Myocyte (in vitro differentiated cells): ENCODE measurements at places on chromosomes 13 and 19.

- DNase-seq, result no peak
These were observed 1391.4 kb downstream of the UQCRFS1 start for GRCh38 chr19:27821418-27822018.

GRCh38 chr13:40770934-40771618, at the start of gene MRPS31:
TSS of gene MRPS31 (minus strand) at chr13:40771190. CDS start at chr13:40771136, 54 bp downstream.
- DNase-seq, result peak; percentile 96

- no peak for DNase-seq
These were observed 1161.3 kb downstream of the SLITRK1 start for GRCh38 chr13:82720986-82721385.

DNA sequence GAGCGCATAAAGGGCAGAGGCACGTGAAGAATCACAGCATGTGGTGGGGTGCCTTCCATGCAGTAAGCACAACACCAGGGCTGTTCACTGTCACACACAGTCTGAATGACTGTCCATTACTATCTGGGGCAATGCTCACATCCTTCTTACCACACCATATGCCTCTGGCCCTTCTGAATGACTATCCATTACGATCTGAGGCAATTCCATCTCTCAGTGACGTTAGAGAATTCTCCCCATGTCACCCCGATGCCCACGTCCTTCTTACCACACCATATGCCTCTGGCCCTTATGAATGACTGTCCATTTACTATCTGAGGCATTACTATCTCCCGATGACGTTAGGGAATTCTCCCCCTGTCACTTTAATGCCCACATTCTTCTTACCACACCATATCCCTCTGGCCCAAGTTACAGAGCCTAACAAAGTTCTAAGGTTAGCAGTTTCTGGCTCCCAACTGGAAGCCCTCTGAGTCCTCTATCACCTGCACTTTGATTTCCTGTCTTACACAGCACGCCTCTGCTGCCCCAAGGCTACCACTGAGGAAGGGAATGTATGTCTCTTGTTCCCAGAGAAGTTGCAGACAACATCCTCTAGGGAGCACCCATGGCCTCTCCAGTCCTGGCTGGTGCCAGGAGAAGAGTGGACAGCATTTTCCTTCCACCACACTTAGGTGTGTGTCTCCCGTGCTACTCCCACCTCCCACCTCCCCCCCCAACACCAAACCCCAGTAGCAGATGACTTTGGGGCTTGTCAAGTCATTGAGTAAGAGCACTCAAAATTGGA, 154.8 kb downstream of the COG6 start:
- no peak for DNase-seq

DNA sequence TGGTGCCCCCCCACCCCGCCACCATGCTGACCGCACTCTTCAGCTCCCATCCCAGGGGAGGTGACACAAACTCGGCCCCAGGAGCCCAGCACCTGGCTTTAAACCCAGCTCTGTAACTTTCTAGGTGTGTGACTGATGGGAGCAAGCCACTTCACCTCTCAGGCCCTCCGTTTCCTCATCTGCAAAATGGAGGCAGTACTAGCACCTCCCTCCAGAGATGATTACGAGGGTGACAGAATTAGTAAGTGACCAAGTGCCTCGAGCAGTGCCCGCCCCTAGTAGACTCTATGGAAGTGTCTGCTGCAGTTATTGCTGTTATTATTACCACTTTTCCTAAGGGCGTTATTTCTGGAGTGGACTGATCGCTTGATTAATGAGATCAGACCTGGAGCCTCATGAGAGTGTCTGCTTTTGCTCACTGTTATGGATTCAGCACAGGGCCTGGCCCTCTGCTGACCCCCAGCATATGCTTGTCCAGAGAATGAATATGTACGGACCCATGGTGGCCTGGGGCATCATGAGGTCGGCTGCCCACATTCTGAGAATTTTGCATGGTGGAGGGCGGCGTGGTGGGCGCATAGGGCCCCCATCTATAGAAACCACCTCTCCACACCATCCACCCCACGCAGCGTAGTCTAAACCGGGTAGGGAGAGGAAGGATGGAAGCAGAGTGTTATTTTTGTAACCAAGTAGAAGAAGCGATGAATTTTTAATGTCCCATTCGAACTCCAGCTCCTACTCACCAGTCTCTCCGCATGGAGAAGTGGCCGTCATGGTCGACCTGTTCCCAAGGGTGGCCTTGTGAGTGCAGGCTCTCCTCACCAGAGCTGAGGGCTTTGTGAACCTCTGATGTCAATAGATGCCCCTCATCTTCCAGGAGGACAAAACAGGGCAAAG, 48.2 kb downstream of the CAPN12 start:
- DNase-seq, result no peak

DNA sequence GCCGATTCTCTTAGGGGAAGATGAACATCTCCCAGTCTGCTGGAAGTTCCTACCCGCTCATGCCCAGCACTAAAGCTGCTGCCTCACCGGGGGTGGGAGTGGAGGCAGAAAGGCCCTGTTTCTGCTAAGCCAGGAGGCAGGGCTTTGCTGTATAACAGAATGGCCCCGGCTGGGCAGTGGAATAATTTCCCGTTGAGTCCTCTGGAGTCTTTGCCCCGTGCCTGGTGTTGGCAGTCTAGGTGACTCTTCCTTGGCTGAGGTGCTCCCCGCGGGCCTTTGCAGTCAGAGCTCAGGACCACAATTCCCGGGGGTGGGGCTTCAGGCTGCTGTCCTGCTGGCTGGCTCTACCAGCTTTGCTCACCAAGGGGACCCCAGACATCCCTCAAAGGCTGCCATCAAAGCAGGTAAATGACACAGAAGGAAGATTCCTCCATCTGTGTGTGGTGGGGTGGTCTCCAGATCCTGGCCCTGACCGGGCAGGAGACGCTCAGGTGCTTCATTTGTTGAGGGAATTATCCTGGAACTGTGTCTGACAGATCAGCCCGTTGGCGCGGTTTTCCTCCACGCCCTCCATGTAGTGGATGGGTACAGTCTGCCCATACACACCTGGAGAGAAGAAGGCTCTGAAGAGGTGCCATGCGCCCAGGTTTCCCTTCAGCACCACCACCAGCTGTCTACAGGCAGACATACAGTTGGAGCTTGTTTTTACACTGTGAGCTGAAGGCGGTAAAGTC, 209.9 kb downstream of the TEX29 start:
- no peak for DNase-seq

- DNase-seq, result no peak
These were observed 18.4 kb downstream of the ELL start for GRCh38 chr19:18503337-18503970.

- peak; percentile 100 for DNase-seq
These were observed at the start of gene PROSER3 for GRCh38 chr19:35757749-35758608. TSS of gene PROSER3 (plus strand) at chr19:35758176. CDS start at chr19:35758216, 40 bp downstream.

DNA sequence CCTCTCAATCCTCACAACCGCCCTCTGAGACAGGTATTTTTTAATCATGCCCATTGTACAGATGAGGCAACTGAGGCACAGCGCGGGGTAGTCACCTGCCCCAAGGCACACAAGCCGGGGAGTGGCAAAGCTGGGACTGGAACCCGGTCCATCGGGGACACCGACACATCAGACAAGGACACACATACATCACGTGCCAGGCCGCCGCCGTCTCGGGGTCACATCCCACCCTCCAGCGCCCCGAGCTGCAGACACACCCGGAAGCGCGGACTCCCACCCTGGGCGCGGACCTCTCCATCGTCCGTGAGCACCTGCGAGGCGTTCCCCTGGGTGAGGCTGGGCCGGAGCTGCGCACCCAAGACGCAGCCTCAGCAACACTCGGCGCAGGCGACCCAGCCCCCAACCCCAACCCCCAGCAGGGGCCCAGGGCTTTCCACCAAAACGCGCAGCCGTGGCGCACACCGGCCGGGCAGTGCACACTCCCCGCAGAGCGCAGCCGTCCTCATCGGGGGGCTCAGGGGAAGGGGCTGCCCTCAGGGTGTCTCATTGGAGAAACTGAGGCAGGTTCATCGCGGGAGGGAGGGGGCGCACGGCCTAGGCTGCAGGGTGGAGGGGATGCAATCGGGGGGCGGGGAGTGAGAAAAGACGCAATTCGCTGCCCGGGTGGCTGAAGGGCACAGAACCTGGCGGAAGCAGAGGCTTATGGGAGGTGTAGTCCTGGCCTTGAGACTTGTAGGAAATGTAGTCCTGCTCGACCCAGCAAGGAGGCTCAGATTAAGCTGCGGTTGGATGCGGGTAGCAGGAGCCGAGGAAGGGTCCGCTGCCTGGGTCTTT, 1.9 kb upstream of the LMTK3 start:
- peak; percentile 57 for DNase-seq

DNA sequence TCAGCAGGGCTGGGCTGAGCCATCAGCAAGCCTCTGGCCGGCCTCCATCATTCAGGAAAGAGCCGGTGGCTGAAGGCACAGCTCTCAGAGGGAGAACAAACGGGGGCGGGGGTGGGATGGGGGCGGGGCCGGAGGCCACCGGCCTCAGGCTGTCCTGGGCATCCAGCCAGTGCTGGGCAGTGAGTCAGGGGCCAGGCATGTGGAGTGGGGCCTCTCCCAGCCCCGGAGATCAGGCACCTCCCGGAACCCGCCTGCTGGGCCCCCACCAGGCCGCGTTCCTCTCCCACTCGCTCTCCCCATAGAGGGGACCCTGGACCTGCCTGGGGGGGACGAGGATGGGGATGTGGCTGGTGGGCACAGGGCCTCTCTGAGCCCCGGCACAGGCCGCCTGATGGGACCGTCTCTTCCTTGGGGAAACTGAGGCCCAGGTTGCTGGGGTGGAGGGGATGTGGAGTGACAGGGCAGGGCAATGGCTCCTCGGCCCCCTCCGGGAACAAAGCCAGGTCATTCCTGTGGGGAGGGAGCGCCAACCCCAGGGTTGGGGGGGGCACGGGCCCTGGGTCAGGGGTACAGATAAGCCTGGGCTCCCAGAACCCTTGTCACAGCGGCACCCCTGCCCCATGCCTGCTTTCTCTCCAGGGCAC, 12.9 kb downstream of the SPC24 start:
- DNase-seq, result peak; percentile 96

GRCh38 chr19:16829010-16829821, at the start of gene SIN3B:
TSS of gene SIN3B (plus strand) at chr19:16829398. CDS start at chr19:16829421, 23 bp downstream.
- DNase-seq, result peak; percentile 91

GRCh38 chr13:55615081-55615480, 1525.6 kb upstream of the PRR20A start:
- DNase-seq, result no peak

- no peak for DNase-seq
These were observed 633 bp downstream of the SPHK2 start for GRCh38 chr19:48619692-48620585.

DNA sequence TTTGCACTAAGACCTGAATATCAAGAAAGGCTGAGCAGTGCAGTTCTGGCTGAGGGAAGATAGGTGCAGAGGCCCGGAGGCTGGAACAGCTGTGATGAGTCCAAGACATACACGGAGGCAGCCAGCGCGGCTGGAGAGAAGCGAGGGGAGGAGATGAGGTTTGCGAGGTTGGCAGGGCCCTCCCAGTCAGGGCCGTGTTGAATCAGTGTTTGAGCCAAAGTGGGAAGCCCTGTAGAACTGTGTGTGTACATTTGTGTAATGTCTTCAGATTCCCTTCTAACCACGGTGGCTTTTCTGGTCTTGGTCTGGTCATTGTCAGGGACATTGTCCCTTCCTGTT, 34.9 kb downstream of the PAK4 start:
- DNase-seq, result peak; percentile 66

GRCh38 chr19:39996218-39996810, 546 bp upstream of the ZNF546 start:
- peak; percentile 67 for DNase-seq

GRCh38 chr13:50713523-50714248, 129.8 kb downstream of the DLEU7 start:
- peak; percentile 74 for DNase-seq

- DNase-seq, result no peak
These were observed 22.8 kb downstream of the WTIP start for GRCh38 chr19:34504273-34504808.

GRCh38 chr13:27374650-27375049, 49.8 kb upstream of the GTF3A start:
- peak; percentile 87 for DNase-seq

DNA sequence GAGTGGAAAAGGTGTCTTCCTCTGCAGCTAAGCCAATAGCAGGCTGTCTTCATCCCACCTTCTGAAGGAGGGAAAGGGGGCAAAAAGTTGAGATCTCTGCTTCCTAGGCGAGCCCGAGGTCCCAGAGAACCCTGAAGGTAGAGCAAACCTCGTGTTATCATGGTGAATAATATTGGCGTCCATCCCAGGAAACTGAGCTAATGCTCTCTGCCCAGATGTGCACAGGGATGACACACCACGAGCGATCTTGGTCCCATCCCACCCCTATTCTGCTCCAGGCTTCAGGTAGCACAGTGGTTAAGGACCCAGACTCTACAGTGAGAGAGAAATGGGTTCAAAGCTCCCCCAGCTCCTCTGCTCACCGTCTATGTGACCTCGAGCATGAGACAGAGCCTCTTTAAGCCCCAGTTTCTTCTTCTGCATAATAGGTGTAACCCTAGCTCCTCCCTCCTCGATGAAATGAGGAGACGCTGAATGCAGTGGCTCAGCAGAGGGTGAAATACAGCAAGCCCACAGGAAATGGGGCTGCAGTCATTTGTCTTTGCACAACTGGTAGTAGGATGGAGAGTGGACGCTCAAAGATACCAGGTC, 9.9 kb upstream of the CEACAM20 start:
- no peak for DNase-seq

DNA sequence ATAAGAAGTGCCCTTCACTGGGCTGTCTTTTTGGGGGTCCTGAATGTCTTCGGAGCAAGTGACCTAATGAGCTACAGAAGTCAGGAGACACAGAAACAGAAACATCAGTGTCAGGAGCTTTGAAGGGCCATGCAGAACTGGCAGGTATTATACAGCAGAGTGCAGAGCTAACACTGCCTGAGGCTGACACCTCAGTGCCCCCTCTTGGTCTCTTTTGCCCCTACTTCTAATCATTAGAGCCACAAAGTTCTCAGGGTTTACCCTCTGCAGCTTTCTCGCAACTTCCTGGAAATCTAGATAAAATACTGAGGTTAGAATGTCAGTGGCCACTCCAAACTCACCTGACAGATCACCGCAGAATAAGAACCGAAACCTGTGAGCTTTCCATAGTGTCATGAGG, 172.7 kb downstream of the B3GLCT start:
- DNase-seq, result no peak

- DNase-seq, result no peak
These were observed 515.8 kb downstream of the KLF12 start for GRCh38 chr13:73618275-73618865.

DNA sequence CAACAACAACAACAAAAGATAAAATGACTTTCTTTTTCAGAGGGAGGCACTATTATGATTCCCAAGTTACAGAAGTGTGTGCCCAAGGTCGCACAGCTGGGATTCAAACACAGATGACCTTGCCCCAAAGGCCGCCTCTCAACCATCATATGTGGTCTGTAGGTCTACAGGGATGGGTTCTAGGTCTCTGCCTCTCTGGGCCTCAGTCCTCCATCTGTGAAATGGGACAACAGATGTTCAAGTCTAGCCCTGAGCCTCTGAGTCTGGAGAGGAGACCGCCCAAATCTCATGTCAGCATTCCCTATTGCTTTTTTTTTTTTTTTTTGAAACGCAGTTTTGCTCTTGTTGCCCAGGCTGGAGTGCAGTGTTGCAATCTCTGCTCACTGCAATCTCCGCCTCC, 4.9 kb downstream of the NPAS1 start:
- DNase-seq, result no peak
